NCI-H1092 (cell line): ENCODE measurements at places on chromosomes 6 and 20.

- no peak for DNase-seq
Observed at GRCh38 chr6:158524311-158524710, 35.6 kb upstream of the TMEM181 start.

- DNase-seq, result no peak
Observed at GRCh38 chr6:32439602-32440214, at the start of gene HLA-DRA. Gene HLA-DRA, plus strand, starts transcription at chr6:32439887. Its CDS starts 64 bp downstream, at chr6:32439951.

DNA sequence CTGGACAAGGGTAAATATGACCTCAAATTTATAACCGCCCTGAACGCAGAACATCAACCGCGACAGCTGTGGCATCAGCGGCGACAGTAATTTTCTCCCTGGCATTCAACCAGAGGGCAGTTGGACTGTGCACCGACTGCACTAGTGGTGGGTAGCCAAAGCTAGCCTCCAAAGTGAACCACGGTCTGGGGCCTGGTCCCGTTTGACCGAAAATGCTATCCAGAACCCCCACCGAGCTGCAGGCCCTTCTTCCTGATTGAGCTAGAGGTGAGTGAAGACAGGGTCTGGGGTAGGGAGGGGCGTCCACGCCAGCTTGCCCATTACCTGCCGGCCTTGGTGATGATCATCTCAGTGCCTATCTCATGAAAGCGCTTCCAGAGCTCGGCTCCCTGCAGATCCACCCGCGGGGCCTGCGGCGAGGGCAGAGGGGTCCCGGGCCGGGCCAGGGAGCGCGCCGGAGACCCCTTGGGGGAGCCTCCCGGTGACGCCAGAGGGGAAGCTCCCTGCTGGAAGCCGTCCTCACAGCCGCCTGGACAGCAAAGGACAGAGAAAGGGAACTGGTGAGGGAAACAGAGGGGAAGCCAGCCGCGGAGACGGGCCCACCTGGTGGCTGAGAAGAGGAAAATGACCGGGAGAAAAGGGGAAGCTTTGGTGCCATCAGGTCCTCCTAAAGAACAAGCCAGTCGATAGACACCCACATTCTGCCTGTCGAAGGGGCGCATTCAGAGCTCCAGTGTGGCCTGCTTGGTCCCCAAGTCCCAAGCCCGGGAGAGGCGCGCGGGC is 2.0 kb downstream of the TBX18 start:
- peak; percentile 34 for DNase-seq

DNA sequence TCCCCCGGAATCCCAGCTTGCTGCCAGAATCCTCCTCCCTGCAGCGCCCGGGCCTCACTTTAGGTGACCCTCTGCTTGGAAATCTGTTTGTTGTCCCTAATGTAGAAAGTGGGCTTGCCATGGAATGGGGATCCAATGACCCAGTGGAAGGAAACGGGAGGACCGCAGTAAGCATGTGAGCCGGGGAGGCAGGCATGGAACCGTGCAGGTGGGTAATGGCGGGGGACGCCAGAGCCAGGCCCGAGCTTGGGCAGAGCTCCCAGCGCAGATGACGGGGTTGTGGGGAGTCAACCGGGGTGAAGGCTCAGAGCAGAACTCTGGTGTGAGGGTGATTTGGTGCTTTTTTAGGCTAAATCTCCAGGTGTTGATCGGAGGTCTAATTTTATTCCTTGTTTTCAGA is 188.3 kb downstream of the QKI start:
- DNase-seq, result no peak

DNA sequence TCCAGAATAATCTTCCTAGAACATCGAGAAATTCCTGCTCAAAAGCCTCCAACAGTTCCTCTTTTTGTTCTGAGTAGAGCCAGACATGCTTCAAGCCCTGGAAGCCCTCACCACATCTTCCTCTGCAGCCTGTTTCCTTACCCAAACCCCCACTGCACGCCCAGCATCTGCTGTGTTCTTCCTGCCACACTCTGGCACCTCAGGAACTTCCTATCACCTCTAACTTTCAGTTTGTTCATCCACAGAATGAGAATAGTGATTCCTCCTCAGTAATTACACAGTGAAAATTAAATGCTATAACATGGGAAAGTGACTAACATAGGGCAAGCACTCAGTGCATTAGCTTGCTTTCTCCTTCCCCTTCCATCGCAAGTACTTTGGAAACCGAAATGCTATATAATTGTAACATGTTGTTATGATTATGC is 26.3 kb downstream of the C6orf89 start:
- no peak for DNase-seq

GRCh38 chr20:20864351-20865096 is 152.1 kb upstream of the RALGAPA2 start:
- DNase-seq, result peak; percentile 52
